ENCODE measurements at places on chromosomes 16 and 17. TPM values are rescaled to one million over a fixed set of nuclear protein-coding genes. Genes with fewer than 3 reads are reported as not detected.

GRCh38 chr16:74309789-74310781, 13.5 kb downstream of the PSMD7 start:
- no peak overlapping the region for H3K27ac ChIP-seq
- H3K27me3 ChIP-seq = no peaks in the 10 kb centered on the region

- no peak for DNase-seq
- H3K4me3 ChIP-seq = no peak overlapping the region
- peaks cover 15% of the 10 kb centered on the region for H3K36me3 ChIP-seq
- H3K27me3 ChIP-seq = peaks cover 27% of the 10 kb centered on the region
Measured at GRCh38 chr16:66274335-66275110, 92.0 kb upstream of the CDH5 start.

Gene C17orf50
- total RNA-seq = not detected

DNA sequence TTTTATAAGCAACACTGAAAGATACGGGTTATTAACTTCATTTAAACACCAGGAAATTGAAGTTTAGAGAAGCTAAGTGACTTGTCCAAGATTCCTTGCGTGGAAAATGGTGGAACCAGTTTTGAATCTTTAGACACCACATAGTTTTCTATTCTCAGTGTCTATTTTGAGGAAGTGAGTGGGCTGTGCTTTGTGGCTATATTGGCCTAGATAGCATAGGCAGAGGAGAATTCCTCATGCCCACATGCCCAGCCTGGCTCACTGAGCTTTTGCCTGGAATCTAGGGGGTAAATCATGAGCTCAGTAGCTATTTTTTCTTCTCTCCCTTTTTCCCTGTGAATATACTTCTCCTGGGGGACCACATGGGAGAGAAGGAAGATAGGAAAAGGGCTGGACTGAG, 431.3 kb downstream of the HS3ST3B1 start:
- H3K36me3 ChIP-seq = no peaks in the 10 kb centered on the region
- no peak overlapping the region for H3K27ac ChIP-seq
- DNase-seq = no peak
- no peak overlapping the region for H3K4me3 ChIP-seq

DNA sequence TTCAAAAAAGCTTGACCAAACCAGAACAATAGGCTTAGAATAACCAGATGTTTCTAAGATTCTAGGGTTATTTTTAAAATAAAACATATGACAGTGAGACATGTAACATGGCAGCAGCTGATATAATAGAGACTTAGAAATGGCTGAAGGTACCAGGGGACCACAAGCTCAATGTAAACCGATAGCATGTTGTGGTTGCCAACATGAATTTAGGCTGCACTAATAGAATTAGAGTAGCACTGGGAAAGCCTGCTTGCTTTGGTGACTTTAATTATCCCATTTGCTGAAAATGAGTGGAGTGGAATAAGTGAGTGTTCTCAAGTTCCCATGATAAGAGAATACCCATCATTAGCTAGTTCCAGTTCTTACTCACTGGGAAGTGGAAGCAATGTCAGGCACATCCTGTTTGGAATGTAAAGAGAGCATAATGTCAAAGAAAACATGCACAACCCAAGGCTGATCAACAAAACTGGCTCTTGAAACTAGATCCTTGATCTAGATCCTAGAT, 621.2 kb upstream of the CDH5 start:
- DNase-seq = no peak
- no peaks in the 10 kb centered on the region for H3K4me1 ChIP-seq
- no peak overlapping the region for H3K27ac ChIP-seq
- H3K27me3 ChIP-seq = peaks cover 31% of the 10 kb centered on the region

- peaks cover 84% of the 10 kb centered on the region for H3K4me1 ChIP-seq
- H3K36me3 ChIP-seq = peaks cover 56% of the 10 kb centered on the region
Measured at GRCh38 chr17:50689251-50689650, 18.5 kb downstream of the ANKRD40 start.
